NCI-H1417 treated with DMSO at 0.1 percent for 48 hours (cell line): ENCODE measurements at places on chromosomes 5 and 9.

DNA sequence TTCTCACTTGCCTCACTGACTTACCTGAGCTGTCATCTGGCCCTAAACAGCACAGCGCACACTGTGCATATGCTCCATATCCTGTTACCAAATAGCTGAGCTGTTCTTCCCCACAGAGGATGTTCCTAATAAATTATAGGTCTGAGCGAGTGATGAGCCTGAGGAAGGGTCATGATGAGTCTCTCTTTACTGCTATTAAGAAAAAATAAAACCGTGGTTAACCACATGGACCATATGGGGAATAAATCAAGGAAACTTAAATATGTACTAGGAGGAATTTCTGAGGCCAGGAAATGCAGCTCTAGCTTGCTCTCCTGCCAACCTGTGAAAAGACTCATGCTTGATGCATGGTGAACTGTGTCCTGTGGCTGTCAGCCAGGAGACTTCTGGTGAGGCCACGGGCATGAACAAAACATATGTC, 424.8 kb upstream of the DMAC1 start:
- no peak for DNase-seq

- no peak for DNase-seq
These were observed 281.6 kb downstream of the MAST4 start for GRCh38 chr5:66877843-66878242.

DNA sequence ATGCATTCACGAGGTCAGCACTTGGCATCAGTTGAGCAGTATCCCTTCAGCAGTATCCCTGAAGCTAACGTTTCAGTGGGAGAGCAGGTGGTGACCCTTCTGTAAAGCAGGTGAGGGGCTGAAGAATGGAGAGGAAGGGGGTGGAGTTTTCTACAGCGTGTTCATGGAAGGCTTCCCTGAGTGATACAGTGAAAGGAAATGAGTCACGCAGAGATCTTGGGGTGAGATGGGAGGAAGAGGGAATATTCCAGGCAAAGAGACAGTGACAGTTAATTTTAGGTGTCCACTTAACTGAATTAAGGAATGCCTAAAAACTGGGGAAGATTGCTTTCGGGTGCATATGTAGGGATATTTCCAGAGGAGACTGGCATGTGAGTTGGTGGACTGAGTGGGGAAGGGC, 25.7 kb downstream of the TAS2R1 start:
- DNase-seq = no peak

- no peak for DNase-seq
These were observed 1.2 kb downstream of the PDLIM7 start for GRCh38 chr5:177496070-177496726.

GRCh38 chr5:56851258-56851941, 36.1 kb downstream of the MAP3K1 start:
- DNase-seq = no peak

- DNase-seq = no peak
These were observed 155.7 kb upstream of the SH3GL2 start for GRCh38 chr9:17422994-17423680.

- no peak for DNase-seq
These were observed 8.4 kb downstream of the CNOT8 start for GRCh38 chr5:154866841-154867240.
